Fibroblast of pulmonary artery (primary cell): ENCODE measurements at places on chromosomes 6 and 20.

GRCh38 chr20:24194143-24194542, 205.6 kb upstream of the GGTLC1 start:
- no peak for DNase-seq

- DNase-seq = no peak
Observed at GRCh38 chr6:66605971-66606370, 898.9 kb upstream of the EYS start.

DNA sequence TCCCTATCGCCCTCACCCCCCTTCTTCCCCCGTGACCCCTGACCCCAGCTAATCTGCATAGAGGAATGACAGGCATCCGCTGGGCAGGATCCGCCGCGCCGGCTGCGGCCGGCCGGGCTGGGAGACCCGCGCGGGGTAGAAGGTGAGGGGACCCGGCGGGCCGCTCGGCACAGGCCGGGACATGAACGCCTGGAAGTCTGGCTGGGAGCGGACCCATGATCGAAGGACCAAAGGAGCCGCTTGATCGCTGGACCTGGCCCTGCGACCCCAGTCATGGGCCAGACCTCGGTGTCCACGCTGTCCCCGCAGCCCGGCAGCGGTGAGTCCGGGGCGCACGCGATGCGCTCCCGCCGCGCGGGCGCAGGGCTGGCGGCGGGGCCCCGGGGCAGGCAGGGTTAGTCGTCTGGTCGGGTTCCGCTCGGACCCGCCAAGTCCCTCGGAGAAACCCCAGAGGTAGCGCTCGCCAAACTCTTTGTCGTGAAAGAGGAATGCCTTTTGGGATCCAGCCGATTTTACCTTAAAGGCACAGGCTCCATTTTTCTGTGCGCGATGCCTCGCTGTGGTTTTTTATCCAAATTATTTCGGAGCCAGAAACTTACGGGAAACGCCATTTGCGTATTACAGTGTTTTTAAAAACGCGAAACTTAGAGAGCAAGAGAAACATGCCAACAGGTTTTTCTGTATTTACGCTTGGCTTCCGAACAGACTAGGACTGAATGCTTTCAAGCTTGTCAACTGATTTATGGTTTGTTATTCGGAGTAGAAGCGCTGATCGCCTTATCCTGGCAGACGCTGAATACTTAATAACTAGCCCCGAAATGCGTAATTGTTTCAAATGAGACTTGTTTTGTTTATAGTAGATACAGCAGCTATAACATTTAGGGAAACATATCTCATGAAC, at the start of gene PHACTR2:
Gene PHACTR2, plus strand, starts transcription at position 75 of the 901 bp plus-strand sequence. Its CDS starts 199 bp downstream, at position 274.
- DNase-seq = peak; percentile 90

- DNase-seq = no peak
Observed at GRCh38 chr20:35833241-35833640, 61.4 kb downstream of the PHF20 start.

- DNase-seq = no peak
Observed at GRCh38 chr20:48267860-48268633, 482.8 kb upstream of the SULF2 start.

- peak; percentile 89 for DNase-seq
Observed at GRCh38 chr6:17971128-17972073, 16.0 kb downstream of the KIF13A start.

DNA sequence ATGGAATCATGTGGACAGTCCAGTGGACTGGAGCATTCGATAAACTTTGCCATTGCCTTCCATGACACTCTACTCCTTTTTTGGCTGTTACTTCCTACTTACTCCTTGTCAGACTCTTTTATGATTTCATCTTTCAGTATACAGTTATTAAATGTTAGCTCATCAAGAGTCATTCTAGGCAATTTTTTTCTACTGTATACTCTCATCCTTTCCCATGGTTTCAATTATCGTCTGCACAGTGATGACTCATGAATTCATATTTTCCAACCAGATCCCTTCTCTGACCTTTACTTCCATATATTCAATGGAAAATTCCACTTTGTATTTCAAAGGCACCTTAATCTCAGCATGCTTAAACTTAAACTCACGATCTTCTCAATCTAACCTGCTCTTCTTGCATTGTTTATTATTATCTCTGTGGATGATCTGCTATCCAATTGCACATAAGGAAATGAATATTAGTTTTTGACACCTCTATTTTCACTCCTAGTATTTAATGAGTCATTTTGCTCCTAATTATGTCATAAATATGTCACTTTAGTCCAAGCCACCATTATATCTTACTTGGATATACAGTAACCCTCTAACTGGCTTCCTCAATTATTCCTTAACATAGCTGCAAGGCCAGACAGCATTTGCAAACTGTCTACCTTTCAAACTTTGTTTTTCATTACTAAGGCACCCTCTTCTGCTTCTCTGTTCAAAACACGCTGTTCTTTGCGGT, 427.5 kb downstream of the PHF3 start:
- peak; percentile 7 for DNase-seq

DNA sequence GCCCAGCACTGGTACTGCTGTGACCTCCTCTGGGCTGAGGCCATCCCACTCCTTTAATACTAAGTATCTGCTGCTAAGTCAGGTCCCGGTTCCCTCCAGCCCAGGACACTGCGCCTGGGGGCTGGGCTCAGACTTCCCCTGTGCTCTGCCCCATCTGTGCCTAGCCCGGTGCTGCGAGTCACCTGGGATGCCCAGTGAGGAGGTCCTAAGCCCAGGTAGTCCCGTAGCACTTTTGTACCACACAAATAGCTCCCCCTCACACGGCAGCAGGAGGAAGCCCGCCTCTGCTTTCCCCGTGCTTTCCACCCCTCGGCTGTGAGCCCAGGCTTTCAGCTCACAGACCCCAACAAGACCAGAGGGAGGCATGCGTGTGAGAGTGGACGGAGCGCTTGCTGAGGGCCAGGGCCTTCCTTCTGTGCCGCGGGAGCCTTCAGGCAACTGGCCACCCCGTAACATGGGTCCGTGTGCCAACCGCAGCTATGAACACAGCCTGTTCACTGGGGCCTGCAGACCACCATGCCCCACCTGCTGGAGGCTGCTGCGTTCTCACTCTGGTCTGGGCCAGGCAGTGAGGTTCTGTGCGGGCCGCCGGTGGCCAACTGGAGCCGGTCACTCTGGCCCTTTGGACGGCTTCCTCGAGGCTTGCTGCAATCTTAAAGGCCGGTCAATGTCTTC, 79.9 kb upstream of the MPC1 start:
- DNase-seq = no peak

DNA sequence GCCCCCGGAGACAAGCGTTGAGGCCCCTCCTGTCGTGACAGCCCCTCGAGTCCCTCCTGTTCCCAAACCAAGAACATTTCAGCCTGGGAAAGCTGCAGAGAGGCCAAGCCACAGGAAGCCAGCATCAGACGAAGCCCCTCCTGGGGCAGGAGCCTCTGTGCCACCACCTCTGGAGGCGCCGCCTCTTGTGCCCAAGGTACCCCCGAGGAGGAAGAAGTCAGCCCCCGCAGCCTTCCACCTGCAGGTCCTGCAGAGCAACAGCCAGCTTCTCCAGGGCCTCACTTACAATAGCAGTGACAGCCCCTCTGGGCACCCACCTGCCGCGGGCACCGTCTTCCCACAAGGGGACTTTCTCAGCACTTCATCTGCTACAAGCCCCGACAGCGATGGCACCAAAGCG, 72.4 kb downstream of the SERAC1 start:
- no peak for DNase-seq

DNA sequence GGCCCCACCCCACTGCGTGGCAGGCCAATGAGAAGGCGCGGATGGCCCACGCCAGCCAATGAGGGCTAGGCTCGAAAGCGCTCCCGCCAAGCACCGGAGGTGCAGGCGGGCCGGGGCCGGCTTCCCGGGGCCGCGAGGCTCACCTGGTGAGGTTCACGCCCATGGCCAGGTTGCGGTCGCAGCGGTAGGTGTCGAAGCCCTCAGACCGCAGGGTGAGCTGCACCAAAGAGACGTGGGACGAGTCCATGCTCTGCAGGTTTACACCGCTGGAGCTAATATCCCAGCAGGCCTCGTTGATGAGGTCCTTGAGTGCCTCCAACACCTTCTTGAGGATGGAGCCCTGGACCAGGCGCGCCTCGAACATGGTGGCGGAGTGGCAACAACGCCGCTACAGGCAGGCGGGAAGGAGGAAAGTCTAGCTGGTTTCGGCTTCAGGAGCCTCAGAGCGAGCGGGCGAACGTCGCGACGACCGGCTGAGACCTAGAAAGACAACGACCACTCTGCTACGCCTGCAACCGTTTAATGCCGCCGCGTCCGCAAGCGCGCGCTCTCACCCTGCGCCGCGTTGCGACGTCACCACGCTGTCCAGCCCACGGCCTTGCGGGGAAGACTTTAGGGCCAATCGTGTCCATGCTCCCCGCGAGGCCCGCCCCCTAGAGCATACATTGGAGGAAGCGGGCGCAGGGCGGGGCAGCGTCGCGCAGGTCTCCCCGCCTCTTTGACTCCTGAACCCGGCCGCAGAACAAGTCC, at the start of gene PCNA:
Gene PCNA, minus strand, starts transcription at position 524 of the 750 bp plus-strand sequence. Its CDS starts 160 bp downstream, at position 364.
- peak; percentile 96 for DNase-seq

DNA sequence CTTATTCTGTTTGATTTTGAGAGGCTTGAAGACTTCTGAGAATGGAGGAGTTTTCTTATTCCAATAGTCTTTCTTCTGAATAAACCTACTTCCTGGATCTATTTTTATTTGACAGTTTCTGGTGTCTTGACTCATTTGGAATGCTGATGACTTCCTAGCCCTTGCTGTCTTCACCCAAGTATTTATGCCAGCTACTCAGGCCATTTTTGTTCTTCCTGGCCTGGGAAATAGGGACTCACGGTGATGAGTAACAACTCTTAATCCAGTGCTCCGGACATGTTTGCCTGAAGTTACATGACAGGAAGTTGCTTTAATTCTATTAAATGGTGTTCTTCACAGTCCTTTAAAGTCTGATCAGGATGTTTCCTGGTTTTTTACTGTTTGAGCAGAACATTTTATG, 272.1 kb upstream of the EYS start:
- DNase-seq = peak; percentile 1

DNA sequence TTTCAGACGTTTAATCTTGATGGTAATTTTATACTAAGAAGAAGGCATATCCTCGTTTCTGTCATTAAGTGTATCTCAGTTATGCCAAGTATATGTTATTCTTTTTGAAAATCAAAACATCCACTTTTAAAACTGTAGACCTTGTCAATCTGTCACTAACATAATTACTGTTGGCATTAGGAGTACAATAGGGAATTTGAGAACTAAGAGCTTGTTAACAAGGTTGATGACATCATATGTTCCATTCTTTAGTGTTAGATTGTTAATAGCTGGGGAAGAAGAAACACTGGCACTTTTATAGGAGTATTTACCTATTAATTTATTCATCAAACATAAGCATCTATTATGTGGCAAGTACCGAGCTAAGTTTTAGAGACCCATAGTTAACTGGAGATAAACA, 76.2 kb downstream of the MAP3K4 start:
- no peak for DNase-seq

- DNase-seq = no peak
Observed at GRCh38 chr6:129499843-129500219, 210.1 kb downstream of the ARHGAP18 start.

GRCh38 chr20:54043076-54043967, 27.1 kb downstream of the BCAS1 start:
- DNase-seq = no peak

GRCh38 chr20:33685328-33686099, 671 bp downstream of the E2F1 start:
- DNase-seq = no peak

DNA sequence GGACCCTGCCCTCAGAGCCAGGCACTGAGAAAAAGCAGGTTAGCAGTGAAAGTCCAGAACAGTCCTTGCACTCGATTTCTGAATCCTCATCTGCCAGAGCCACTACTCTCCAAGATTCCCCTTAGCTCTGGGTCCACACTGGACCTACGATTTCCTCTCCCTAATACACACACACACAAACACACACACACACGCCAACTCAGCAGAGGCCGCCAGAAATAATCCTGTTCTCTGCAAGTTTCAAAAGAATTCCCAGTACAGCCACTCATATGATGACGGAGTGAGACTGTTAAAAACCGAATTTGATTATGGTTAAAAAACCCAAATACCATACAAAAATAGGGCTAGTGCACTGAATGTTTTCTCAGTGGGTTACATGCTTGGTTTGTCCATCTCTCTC, 90.8 kb downstream of the GMPR start:
- DNase-seq = no peak

- DNase-seq = no peak
Observed at GRCh38 chr6:22412994-22413393, 116.2 kb upstream of the PRL start.

GRCh38 chr6:54044059-54044458, 67.2 kb upstream of the MLIP start:
- DNase-seq = no peak

DNA sequence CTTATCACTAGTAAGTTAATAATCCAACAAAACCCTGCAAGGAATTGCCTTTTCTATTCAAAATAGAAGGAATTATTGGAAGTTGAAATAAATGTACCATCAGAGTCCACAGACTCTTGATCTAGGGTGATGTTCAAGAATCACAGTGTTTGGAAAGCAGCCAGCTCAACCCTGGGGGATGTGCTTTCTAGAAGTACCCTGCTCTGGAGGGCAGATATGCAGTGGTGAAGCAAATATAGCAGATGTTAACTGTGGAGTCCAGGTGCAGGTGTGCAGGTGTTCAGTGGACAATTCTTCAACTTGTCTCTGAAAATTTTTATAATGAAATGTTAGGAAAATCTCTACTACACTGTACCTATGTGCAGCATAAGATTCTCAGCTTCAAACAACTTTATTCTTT, 9.1 kb upstream of the INSM1 start:
- DNase-seq = no peak

DNA sequence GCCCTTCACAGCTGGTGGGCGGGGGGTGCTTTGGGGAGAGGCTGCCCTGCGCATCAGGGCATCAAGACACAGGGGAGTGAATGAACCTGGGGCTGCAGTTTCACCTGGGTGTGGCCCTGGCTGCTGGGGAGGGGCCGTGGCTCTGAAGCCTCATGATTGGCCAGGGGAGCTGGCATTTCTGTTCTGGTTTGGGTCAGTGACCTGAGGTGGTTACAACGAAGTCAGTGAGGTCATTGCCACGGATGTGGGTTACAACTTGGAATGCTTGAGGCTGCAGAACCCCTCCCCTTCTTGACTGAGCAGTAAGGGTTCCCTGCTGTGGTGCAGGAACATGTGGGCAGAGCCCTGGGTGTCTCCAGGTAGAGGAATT, 3.0 kb downstream of the TCEA2 start:
- DNase-seq = peak; percentile 58

DNA sequence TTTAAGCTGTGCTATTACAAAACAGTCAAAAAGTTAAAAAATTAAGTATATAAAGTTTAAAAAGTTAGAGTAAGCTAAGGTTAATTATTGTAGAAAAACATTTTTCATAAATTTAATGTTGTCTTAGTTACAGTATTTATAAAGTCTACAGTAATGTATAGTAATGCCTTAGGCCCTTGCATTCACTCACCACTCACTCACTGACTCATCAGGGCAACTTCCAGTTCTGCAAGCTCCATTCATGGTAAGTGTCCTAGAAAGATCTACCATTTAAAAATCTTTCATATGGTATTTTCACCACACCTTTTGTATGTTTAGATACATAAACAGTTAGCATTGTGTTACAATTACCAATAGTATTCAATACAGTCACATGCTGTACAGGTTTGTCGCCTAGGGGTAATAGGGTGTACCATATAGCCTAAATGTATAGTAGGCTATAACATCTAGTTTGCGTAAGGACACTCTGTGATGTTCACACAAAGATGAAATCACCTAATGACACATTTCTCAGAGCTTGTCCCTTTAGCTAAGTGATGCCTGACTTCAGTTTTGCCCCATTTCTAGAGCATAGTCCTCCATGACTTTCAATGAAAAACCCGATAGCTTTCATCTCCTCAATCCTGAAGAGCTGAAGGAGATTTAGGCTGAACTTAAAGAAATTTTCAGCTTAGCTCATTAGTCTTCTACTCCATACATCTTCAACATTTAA, 14.9 kb upstream of the HLA-DRA start:
- DNase-seq = no peak
